ENCODE measurements at places on chromosomes 7 and 10. TPM values are rescaled to one million over a fixed set of nuclear protein-coding genes. Genes with fewer than 3 reads are reported as not detected.

DNA sequence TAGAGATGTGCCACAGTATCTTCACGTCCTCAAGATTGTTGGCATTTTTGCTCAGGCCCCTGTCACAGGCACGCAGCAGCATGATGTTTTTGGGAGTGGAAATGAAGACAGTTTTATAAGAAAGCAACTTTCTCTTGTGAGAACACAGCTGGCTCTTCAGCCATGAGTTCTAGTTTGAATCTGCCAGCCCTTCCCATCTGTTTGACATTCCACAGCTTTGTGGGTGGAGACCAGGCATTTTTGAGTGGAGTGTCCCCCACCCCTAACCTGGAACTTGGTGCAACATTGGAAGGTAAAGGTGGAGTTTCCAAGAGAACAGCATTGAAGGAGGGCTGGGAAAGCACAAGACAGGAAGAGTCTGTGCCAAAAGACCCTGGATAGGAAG is 253.1 kb upstream of the IGFBP3 start:
- DNase-seq = no peak

DNA sequence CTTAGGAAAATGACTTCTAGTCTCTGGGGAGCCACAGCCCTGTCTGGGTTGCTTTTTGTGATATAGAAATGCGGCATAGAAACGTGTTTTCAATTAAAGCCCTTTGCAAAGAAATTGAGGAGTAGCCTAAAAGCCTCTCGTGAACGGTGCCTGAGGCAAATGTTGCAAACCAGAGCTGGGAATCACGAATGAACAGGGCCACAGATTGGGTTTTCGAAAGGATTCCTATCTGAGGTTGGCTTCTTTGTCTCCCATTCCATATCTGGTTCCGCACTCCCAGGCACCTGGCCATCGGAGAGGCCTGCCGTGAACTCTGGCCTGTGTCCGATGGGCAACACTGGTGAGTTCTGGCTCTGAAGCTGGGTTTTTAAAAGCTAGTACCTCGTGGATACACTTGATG is 221.6 kb downstream of the TCF7L2 start:
- DNase-seq = no peak

- no peak for DNase-seq
Observed at GRCh38 chr10:17354781-17355180, 99.6 kb downstream of the ST8SIA6 start.

FBXO24 gene
- not detected for total RNA-seq

ANKRD30A gene
- total RNA-seq = 0.72 TPM

All from umbilical cord (tissue), 2 donors.